ENCODE measurements at places on chromosomes 6 and 20.
A peak's percentile ranks its signal among the peaks of the same experiment; 100 is the strongest.

GRCh38 chr6:14965424-14966075, 280.3 kb upstream of the JARID2 start:
- peak; percentile 42 for DNase-seq

GRCh38 chr6:161575523-161576254, 301.8 kb upstream of the AGPAT4 start:
- no peak for DNase-seq

DNA sequence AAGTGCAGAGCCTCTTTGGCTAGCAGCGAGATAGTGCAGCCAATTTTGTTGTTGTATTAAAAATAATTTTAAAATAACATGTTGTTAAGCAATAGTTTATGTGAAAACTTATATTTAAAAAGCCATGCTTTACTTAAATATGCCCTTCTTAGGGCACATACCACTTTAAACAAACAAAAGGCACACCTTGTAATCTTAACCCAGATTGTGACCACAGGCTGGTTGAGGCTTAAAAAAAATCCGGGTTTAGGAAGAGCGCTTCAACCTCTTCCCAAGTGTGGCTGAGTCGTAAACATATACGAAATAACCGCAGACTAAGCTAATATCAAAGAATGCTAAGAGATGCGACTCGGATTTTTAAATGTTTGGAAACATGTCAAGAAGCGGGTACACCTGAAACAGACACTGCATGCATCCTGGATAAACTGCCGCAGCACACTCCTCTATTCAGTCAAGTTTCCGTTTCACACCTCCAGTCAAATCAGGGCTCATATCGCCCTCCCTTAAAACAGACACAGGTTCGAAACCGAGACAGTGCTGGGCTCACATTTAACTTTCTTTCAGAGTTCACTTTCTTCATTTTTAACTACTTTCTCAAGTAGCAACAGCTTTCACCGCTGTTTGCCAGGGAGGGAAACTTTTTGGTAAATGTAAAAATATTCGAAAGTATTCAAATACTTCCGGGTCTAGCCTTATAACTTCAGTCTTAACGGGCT, 1.5 kb downstream of the DEK start:
- DNase-seq: no peak

- no peak for DNase-seq
These were observed 1088.7 kb upstream of the DEFB115 start for GRCh38 chr20:30168800-30169138.

GRCh38 chr6:5536644-5537043, 275.3 kb downstream of the FARS2 start:
- DNase-seq: no peak

DNA sequence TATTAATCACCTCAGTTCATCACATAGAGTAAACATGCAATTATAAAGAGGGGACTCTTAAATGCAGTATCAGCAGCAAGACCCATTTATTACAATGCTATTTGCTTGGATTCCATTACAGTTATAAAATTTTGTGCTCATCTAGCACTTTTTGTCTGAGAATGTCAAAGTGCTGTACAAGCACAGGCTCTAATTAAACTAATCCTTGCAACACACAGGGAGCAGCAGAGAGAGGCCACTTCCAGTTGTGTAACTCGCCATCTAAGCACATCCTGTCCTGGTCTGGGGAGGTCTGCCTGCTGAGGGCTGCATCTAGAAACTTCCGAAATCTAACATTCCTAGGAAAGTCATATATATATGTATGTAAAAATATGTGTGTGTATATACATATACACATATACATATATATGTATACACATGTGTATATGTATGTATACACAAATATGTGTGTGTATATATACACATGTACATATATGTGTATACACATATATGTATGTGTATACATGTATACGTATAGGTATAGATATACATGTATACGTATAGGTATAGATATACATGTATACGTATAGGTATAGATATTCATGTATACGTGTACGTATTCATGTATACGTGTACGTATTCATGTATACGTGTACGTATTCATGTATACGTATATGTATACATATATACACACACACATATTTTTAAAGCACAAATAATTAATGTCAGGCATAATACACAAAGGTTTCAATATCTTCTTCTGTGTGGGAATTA, 136.4 kb upstream of the JARID2 start:
- DNase-seq: no peak

- DNase-seq: peak; percentile 94
These were observed 452 bp downstream of the TRAF3IP2 start for GRCh38 chr6:111605100-111605751.

Measured in fibroblast of upper back skin (primary cell).